Hematopoietic multipotent progenitor cell (in vitro differentiated cells): ENCODE measurements at places on chromosomes 11 and 22. TPM values are rescaled to one million over a fixed set of nuclear protein-coding genes. Genes with fewer than 3 reads are reported as not detected.

GRCh38 chr22:48820481-48821345 is 1007.0 kb downstream of the BRD1 start:
- DNase-seq = no peak

DNA sequence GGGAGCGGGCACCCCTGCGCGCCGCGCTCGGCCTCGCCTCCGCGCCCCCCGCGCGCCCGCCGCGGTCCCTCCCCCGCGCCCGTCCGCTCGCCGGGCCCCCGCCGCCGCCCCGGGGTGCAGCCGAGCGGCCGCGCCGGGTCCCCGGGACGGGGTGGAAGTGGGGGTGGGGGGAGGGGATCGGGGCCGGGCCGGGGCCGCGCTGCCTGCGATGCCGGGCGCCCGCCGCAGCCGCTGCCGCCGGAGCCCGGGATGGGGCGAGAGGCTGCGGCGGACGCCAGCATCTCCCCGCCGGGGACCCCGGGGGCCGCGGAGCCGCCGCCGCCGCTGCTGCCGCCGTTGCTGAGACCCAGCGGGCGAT is 365 bp downstream of the MGAT3 start:
- DNase-seq = no peak

DNA sequence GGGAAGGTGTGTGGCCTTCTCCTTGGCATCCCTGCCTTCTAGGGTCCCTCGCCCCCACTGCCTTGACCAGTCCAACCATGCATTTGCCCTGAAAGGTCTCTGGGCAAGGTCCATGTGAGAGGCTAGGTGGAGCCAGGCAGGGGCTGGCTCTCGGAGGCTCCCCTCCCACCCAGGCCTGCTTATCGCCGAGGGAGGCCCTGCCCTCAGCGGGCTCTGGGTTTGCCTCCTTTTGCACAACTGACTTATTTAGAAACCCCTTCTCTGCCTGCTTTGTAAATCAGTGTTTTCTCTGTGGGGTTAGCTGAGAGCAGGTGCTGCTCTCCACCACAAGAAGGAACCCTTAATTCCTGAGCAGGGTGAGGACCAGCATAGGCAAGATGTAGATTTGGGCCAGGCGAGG is 47.7 kb downstream of the CD82 start:
- DNase-seq = no peak

- DNase-seq = no peak
Measured at GRCh38 chr11:119320240-119320775, 3.4 kb upstream of the MCAM start.

- DNase-seq = no peak
Measured at GRCh38 chr11:921921-922678, 3.6 kb upstream of the AP2A2 start.

- DNase-seq = no peak
Measured at GRCh38 chr11:2318123-2318522, 16.3 kb downstream of the TSPAN32 start.

DNA sequence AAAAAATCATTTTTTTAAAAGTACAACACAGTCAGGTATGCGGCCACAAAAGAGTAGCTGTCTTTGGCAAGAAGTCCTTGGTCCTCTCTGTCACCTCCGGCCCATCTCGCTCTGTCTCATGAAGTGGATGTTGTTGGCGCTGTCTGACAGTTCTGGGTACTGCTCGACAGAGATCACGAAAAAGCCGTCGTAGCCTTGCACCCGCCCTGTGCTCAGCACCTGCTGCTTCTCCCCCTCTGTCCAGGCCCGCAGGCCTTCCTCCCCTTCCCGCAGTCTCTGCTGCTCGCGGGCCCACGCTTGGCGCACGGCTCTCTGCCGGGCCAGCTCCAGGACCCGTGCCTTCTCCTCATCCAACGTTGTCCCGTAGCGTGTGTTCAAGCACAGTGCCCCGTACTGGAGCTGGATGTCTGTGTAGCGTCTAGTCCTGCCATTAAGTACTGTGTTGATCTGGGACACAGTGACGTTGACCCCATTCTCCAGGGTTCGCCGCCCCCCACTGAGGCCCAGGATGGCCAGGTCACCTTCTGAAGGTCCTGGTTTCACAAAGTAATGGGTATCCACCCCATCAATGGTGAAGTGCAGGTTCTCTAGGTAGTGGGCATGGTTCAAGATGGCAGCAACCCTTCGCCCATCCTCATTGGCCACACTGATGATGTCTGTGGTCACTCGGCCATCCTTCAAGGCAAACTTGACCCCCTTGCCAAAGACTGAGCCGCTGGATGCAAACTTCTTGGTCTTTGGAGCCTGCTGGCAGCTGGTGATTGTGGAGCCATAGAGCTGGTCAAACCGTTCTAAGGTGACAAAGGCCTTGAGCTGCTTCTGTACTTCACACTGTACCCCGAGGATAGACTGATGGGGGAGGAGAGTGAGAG is 83.5 kb upstream of the NARS2 start:
- no peak for DNase-seq

- no peak for DNase-seq
Measured at GRCh38 chr22:38455530-38456271, 702 bp upstream of the KCNJ4 start.

GRCh38 chr11:118358071-118358470 is 1.3 kb upstream of the UBE4A start:
- DNase-seq = no peak

DNA sequence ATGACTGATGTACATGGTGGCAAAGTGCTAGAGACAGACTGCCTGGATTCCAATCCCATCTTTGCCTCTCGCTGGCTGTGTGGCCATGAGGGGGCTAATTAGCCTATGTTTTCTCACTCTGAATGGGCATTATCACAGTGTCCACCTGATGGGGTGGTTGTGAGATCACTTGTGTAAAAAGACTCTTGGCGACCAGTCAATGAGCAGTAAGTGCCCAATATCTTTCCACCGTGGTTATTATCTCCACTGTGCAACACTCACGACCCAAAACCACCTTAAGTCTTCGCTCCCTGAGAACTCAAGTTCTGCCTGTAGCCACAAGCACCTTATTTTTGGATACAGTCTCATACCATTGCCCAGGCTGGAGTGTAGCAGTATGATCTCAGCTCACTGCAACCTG is 52.1 kb downstream of the PLEKHA7 start:
- no peak for DNase-seq

- no peak for DNase-seq
Measured at GRCh38 chr11:69423611-69424385, 57.7 kb upstream of the LINC01488 start.

GRCh38 chr11:45264839-45265515 is 21.2 kb downstream of the SYT13 start:
- DNase-seq = no peak

DNA sequence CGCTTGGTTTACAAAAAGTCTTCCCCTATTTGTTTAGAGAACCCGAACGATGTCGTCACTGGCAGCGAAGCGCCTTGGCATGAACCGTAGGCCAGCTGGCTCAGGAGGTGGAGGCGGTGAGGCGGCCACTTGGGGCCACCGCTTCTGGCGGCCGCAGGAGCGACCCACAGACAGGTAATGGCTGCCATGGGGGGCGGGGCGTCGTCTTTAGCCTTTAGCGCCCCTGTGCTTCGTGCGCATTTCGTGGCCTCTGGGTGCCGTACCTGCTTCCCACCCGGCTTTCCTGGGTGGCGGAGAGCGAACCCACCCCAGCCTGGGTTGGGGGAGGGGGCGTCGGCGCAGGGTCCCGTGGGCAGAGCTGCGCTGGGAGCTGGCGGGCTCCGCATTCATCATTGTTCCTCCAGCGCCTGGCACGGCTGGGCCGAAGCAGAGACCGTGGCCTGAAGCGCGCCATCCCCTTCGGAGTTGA is 469 bp upstream of the OSBP2 start:
- peak; percentile 86 for DNase-seq

GRCh38 chr11:62905927-62906531 is 15.1 kb downstream of the CHRM1 start:
- DNase-seq = peak; percentile 69

DNA sequence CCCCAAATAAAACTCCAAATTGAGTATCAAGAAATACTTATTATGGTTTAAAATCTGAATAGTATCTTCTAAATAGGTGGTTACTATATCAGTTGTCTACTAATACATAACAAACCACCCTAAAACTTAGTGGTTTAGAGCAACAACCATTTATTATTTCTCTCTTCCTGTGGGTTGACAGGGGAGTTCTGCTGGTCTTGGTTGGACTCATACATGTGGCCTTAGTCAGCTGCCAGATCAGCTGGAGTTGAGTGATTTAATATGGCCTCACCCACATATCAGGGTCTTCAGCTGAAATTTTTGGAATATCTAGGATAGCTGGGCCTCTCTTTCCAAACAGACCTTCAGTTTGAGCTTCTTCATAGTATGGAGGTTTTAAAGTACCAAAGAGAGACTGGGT is 34.5 kb downstream of the C11orf65 start:
- no peak for DNase-seq

- DNase-seq = peak; percentile 56
Measured at GRCh38 chr22:22408731-22409696, 99.5 kb downstream of the ZNF280B start.

DNA sequence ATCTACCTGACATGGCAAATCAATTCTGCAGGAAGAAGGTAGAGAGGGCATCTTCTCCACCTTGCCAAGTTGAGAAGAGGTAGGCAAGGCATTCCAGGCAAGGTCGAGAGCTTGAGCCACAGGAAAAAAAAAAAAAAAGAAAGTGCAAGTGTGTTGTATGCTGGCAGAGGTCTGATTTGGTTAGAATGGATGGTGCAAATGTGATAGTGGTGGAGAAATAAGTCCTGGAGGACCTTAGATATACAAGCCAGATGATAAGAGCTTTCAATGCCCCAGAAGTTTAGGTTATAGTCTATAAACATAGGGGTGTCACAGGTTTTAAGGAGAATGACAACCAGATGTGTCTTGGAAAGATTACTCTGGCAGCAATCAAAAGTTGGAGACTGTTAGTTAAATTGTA is 1.4 kb downstream of the FBXO3 start:
- no peak for DNase-seq

- DNase-seq = no peak
Measured at GRCh38 chr11:101748572-101749344, 165.0 kb upstream of the TRPC6 start.

DNA sequence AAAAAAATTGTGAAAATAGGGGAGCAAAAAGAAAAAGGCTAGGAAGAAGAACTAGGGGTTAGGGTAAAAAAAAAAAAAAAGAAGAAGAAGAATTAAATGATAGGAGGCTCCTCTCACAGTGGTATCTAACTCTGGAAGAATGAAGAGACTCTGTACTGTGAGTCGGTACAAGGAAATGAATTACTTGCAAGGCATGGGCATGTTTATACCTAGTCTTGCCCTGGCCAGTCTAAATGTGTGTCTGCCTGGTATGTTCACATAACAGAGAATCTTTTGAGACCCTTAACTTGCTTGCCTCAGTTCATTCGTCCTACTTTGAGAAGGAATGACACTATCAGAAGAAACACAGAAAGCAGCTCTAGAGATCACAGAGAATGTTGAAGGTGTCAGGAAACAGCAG is 159.6 kb downstream of the SWAP70 start:
- no peak for DNase-seq

DNA sequence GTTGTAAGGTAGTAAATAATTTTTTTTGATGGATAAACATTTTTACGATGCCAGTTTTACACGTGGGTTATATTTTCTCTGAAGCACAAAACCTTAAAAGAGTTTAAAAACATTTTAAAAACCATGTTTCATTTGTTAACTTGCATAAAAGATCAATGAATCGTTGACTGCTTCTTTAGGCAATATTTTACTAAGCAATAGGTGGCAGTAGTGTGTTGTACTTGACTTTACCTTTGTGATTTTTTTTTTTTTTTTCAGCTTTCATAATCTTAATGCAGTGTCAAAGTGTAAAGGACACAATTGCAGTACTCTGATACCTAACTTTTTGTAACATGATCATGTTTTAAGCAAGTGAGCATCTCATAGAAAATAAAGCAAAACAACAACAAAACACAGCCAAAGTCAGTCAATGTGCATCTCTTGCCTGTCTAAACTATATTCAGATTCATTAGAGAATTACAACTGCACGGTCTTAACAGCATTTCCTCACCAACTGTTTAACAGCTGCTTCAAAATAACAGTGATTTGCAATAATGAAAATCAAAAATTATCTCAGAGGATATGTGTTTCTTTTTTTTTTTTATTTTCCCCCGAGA is 27.7 kb downstream of the DNAJC24 start:
- no peak for DNase-seq

DNA sequence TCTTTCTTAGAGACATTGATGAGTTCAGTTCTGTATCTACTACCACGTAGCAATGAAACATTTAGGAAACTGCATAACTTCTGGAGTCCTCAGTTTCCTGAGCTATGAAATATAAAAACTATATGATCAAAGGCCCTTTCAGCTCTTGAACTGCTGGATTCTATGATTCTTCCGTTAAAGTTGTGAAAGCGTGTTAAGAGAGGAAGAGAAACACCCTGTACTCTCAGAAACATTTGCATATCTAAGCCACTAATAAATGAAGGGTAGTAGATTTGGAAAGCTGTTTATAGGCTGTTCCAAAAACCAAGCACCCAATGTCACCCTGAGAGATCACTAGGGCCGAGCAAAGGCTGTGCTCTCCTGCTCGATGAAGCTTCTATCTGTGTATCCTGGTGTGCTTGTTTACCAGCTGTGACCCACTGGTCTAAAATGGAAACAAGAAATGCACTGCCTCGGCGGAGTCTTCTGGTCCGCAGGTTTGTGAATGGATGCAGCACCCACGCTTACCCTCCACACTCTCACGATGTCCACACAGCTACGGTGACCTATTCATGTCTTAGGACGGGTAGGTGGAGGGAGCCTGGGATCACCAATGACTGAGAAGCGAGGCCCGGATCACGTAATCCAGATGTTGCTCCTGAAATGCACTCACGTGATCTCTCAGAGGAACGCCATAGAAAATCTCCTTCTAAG is 325.8 kb downstream of the OPCML start:
- no peak for DNase-seq

The BET1L gene
- total RNA-seq = 27.2 TPM

The BLID gene
- not detected for total RNA-seq

The MYRF gene
- total RNA-seq = 0.27 TPM

The MPEG1 gene
- total RNA-seq = 1.9 TPM

The RASD2 gene
- total RNA-seq = under 0.01 TPM

The ANO5 gene
- 0.54 TPM for total RNA-seq

The CHADL gene
- total RNA-seq = 1.9 TPM

The FAM227A gene
- total RNA-seq = 1.3 TPM

The NXF1 gene
- 62.2 TPM for total RNA-seq

The SAA2 gene
- not detected for total RNA-seq

The ABCC8 gene
- total RNA-seq = 0.27 TPM

The KRTAP5-8 gene
- total RNA-seq = not detected
